ENCODE measurements at places on chromosomes 3 and 15.

DNA sequence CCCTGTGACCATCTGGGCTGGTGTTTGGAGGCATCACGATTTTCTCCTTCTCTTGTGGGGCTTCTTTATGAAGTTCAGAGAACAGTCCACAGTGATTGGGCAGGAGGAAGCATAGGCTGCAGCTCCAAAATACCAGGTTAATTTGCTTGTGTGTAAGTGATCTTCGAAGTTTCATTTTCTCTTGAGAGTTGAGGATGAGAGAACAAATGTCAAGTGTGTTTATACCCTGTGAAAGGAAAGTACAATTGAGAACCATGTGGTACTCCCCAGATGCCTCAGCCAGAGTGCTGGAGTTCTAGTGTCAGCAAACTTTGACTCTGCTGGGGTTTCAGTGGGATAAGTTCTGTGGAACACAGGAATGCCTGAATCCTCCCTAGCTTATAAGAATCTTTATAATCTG, 357.1 kb upstream of the CFAP20DC start:
- DNase-seq = no peak

DNA sequence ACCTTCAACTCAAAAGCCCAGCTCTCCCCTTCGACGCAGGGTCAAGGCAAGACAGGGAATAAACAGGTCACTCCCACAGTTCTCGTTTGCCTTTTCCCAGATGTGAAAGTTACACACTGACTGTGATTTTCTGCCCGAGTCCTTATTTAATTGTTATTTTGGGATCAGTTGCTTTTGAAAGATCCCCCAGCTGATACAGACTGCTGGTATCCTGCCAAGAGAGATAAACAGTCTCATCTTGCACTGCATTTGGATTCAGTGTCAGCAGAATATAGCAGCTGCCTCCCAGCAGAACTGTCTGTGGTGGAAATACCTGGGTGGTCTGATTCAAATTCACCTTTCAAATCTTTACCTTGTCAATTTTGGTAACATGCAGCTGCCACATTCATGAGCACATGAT, 56.0 kb upstream of the FAM3D start:
- no peak for DNase-seq

GRCh38 chr15:46265664-46266347, 631.0 kb downstream of the SQOR start:
- no peak for DNase-seq

DNA sequence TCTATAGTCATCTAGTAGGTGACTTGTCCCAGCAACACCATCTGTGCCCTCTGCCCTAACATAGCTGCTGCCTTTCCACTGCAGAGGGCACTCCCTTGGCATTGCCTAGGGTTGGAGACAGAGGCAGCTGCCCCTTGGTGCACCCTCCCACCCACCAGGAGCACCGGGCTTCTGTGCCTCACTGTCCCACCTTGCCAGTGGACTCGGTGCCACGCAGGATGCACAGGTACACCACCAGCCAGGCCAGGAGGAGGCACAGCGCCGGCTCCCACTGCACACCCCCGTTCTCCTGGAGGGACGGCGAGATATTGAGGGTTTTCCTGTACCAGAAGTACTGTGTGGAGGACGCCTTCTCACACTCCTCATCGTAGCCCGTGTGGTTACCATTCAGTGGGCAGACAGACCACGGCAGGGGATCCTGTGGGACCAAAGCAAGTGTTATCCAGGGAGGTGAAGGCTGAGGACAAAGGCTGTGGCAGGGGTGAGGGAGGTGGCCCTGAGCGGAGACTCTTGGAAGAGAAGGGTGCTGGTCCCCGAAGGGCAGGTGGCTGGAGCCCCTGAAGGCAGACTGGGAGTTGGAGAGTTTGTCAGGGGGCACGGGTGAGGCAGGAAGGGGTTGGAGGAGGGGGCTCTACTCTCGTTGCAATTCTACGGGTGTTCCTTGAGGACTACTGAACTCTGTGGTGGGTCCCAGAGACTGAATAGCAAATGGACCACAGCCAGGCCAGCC, 20.6 kb downstream of the SLC6A20 start:
- DNase-seq = no peak

- DNase-seq = peak; percentile 56
These were observed 153.8 kb downstream of the RAP2B start for GRCh38 chr3:153315781-153316180.

- DNase-seq = peak; percentile 15
These were observed at the start of gene HCLS1 for GRCh38 chr3:121660356-121661171. HCLS1 (minus strand) TSS chr3:121660903; CDS start chr3:121658347, 2,556 bp downstream.

DNA sequence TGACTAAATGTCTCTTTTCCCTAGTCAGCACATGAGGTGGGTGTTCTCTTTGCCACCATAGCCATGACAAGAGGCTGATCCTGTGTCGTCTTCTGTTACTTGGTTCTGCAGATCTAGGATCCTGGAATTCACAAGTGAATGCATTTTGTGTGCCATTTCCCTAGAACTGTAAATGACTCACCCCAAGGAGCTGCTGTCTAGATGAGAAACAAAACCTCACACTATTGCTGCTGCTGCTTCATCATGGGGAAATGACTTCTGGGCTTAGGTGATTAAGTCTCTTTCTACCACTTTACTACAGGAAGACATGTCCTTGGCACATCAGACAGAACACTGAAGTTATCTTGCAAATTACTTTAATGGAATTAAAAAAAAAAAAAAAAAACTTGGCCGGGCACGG, 54.9 kb downstream of the SLCO3A1 start:
- DNase-seq = peak; percentile 42

- peak; percentile 74 for DNase-seq
These were observed 488.7 kb upstream of the TPRG1 start for GRCh38 chr3:188683032-188683521.

DNA sequence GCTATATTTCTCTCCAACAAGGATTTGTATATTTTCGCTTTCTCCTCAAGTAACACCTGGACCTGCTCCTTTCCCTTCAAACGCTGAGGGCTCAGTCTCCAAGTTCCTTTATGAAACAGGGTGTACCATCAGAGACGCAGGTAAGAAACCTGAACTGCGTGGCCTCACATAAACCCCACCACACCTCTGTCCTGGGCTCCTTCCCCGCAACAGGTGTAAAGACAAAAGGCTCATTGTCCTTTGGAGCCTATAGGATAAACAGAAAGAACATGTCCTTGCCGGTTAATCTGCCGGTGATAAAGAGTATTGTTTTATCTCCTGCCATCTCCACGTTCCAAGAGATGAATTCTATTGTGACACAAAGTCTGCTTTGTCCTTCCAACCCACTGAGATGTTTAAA, 111.8 kb upstream of the ADAMTS9 start:
- DNase-seq = no peak

DNA sequence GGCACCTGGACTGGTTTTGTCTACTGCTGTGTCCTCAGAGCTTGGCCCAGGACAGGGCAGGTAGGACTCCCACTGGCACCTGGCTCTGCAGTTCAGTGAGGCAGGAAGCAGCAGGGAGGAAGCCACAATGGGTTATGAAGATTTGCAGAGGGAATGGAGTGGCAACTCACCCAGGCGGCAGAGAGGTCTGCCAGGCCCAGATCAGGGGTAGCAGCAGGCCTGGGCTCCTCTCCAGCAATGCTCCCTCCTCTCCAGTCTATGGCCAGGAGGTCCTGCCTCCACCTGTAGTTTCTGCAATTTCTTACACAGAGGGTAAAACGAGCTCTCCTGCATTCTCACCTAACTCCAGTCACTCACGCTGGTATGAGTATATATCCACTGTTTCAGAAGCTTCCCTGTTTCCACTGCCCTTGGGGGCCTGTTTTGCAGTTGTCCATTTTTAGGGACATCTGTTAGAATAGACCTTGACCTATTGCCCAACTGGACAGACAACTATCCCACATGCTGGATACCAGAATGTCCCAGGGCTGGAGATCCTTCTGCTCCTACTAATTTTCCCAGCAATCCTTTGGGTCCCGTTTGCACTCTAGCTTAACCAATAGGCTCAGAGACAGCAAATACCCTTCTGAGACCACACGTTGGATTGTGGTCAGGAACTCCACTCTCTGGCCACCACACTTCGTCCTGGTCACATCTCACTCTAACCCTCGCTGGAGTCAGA, 35.2 kb downstream of the HMCES start:
- peak; percentile 31 for DNase-seq

DNA sequence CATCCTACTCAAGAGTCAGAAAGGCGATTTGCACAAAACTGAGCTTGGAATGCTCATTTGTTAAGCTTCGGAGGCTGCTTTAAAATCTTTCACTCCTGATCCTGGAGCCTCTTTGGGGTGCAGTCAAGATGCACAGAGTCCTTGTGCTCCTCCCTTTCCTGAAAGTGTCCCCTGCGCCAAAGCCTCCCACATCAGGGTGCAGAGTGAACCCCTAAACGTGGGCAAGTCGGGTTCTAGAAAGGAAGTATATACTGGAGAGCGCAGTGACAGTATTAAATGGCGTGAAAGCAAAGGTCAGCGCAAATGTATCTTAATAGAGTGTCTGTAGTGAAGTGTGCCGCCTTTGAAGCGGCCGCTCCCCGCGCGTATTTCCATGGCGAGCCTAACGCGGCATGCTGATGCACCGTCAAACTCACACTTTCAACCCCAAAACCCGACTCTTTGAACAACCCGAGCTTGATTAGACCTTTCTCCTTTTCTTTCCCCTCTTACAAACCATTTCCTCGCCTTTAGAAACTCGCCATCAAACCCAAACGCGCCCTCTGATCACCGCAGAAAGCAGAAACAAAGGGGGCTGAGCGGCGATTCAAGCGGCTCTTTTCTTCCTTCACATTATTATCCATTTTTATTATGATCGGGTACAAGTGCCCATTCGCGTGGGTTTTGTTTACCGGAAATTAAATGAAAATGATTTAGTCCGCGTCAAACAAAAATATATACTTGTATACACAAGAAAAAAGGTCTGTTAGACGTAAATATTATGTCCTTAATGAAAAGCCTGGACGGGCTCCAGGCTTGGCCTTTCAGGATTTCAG, 18.3 kb downstream of the ZIC4 start:
- no peak for DNase-seq

DNA sequence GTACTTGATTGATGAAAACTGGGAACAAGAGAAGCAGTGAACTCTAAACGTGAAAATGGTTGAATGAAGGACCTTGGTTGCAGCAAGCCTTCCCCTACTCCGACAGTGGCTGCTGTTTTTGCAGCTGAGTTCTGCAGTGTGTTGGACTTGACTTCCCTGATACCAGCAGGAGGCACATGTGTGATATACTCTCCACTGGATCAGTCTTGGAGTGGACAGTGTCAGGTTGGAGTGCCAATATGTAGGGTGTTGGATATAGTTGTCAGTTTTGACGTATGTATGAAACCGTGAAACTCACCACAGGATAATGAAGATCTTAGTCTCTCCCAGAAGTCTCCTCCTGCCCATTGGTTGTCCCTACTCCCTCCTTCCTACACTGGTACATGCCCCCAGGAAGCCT, 106.5 kb downstream of the ITPR1 start:
- no peak for DNase-seq

GRCh38 chr3:22620498-22620897, 582.6 kb upstream of the UBE2E2 start:
- no peak for DNase-seq

DNA sequence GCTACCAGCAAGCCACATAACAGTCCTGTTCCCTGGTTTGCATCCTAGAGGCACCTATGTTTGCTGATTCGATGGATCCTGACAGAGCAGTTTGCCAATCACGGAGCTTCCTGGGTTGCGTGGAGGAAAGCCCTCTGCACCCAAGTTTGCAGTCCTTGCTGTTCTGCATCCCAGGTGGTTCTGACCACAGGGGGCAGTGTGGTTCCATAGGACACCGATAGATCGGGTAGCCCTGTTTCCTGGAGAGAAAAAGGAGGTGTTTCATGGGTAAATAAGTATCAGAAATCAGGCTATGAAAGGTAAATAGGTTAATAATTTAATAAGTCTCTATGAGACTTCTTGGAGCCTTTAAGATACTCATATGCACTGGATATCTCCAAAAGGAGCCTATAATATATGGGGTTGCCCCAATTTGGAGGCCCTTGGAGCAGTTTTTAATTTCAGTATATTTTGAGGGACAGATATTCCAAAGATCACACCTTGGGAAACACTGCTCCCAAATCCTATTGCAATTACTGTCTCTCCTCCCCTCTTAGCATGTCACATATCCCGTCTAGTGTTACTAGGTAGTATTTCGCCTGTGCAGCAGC, 194.6 kb upstream of the TPM1 start:
- peak; percentile 59 for DNase-seq

DNA sequence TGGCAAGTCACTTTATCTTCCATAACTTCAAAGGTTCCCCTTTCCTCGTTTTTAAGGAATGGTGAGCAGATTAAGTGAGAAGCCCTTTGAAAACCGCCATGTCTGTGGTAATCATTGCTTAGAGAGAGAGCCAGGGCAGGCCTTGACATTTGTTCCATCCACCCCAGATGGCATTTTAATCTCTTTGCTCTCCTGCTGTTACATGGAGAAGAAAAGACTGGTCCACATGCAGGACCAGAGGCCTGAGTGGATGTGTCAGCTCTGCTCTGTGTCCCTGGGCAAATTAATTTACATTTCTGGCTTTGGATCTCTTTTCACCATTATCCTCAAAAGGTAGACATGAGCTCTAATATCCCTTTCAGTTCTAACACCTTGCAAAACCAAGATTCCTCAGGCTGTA, 157.3 kb upstream of the LPP start:
- no peak for DNase-seq

Measured in fibroblast of skin of right quadriceps (primary cell).